ENCODE measurements at places on chromosomes 3 and 15.

- no peaks in the 10 kb centered on the region for H3K36me3 ChIP-seq
- no peak overlapping the region for H3K4me3 ChIP-seq
- no peak overlapping the region for H3K27ac ChIP-seq
- H3K27me3 ChIP-seq, result no peaks in the 10 kb centered on the region
- no peaks in the 10 kb centered on the region for H3K4me1 ChIP-seq
These were observed 194.5 kb downstream of the MEX3B start for GRCh38 chr15:81851325-81851724.

DNA sequence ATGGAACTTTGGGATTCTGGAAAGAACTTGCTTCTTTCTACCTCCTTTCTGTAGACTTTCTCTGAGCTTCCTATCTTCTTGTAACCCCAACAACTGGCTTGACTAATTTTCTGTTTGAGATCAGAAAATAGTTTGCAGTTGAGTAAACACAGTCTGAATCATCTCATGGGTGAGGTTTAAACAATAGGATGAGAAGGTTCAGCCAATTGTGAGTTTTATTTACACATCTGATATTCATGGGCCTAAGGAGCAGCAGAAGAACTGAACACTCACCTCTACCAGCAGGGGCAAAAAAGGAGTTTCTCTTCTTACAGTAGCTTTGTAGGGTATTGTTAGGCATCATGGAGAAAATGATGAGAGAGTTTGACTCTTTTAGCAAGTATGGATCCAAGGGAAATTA is 54.2 kb downstream of the DTWD1 start:
- DNase-seq, result no peak
- H3K27ac ChIP-seq, result no peak overlapping the region
- no peak overlapping the region for H3K4me3 ChIP-seq
- no peaks in the 10 kb centered on the region for H3K36me3 ChIP-seq
- H3K4me1 ChIP-seq, result no peaks in the 10 kb centered on the region

- H3K27ac ChIP-seq, result no peak overlapping the region
- H3K36me3 ChIP-seq, result no peaks in the 10 kb centered on the region
- no peaks in the 10 kb centered on the region for H3K27me3 ChIP-seq
These were observed 51.8 kb downstream of the IQSEC1 start for GRCh38 chr3:13021141-13022114.

DNA sequence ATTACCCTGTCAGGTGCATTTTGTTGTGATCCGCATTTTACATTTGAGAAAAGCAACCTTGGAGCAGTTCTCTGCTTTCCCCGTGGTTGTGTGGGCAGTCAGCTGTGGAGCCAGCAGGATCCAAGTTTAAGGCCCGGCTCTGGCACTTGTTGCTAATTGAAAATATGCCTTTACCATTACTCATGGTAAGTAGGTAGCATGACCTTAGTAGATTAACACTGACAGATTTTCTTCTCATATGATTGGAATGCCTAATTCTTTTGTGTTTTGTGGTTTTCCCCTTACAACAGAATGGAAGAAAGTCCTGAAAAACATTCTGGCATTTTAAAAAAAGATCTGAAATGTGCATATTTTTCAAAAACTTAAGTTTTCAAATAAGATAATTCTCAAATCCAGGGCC is 246.5 kb upstream of the LRRN1 start:
- no peaks in the 10 kb centered on the region for H3K4me1 ChIP-seq
- H3K4me3 ChIP-seq, result no peak overlapping the region
- H3K36me3 ChIP-seq, result no peaks in the 10 kb centered on the region
- no peak for DNase-seq

GRCh38 chr3:110311541-110311940 is 760.1 kb upstream of the NECTIN3 start:
- no peaks in the 10 kb centered on the region for H3K36me3 ChIP-seq
- H3K4me1 ChIP-seq, result peaks cover 2% of the 10 kb centered on the region
- no peak for DNase-seq
- no peak overlapping the region for H3K4me3 ChIP-seq
- no peak overlapping the region for H3K27ac ChIP-seq
- H3K27me3 ChIP-seq, result no peaks in the 10 kb centered on the region

GRCh38 chr3:129599607-129600006 is 6.9 kb downstream of the PLXND1 start:
- H3K27ac ChIP-seq, result no peak overlapping the region
- no peaks in the 10 kb centered on the region for H3K36me3 ChIP-seq
- DNase-seq, result no peak
- H3K27me3 ChIP-seq, result peaks cover 35% of the 10 kb centered on the region
- H3K4me3 ChIP-seq, result no peak overlapping the region
- peaks cover 47% of the 10 kb centered on the region for H3K4me1 ChIP-seq

DNA sequence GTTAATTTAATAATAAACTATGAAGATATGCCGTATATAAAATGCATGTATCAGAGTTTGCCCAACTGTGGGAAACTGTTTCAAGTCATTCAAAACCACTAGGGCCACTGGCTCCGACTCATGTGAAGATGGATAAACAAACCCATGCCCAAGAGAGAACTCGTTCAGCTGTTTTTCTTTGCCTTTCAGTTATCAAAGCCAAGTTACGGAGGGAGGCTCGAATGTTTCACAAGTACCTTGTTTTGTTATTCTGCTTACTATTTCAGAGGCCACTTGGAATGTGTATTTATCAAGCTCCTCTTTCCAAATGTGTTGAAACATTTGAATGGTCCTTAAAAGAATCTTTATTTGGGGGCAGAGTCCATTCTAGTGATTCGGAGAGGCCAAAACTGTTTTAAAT is 82.1 kb downstream of the DUT start:
- no peak overlapping the region for H3K4me3 ChIP-seq
- no peak overlapping the region for H3K27ac ChIP-seq
- H3K27me3 ChIP-seq, result no peaks in the 10 kb centered on the region
- no peaks in the 10 kb centered on the region for H3K36me3 ChIP-seq
- no peaks in the 10 kb centered on the region for H3K4me1 ChIP-seq

DNA sequence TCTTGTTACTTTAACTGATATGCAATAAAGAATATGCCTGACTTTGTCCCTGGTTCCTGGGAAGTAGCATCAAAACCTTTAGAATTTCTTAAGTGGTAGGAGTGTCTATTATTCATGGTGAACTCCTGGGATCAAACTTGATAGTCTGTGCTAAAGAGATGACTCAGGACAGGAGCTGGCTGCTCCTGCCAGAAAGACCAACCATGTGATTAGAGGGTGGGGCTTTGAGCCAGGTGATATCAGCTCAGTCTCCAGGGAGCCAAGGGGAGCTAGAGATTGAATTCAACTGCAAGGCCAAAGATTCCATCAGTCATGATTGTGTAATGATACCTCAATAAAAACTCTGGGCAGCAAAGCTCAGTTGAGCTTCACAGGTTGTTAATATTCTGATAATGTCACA is 20.6 kb upstream of the TMC3 start:
- DNase-seq, result no peak
- H3K27ac ChIP-seq, result no peak overlapping the region
- no peaks in the 10 kb centered on the region for H3K36me3 ChIP-seq
- H3K4me3 ChIP-seq, result no peak overlapping the region

DNA sequence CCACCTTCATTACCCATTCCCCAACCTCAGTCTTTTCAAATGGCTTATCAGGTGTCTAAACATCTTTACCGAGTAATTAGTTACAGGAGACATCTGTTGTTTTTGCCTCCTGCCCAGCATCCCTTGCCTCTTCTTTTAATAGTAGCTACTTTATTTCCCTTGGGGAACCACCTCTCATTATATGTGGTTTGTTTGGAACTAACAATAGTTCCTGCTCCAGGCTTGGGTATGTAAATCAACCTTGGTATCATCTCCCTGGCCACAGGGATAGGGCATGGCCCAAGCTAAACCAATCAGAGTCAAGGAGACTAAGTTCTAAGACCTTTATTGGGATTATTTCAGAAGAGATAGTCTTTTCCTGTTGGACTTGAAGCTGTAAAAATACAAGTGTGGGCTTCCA is 76.6 kb downstream of the ETV5 start:
- H3K27me3 ChIP-seq, result no peaks in the 10 kb centered on the region
- H3K4me3 ChIP-seq, result no peak overlapping the region
- H3K4me1 ChIP-seq, result no peaks in the 10 kb centered on the region
- DNase-seq, result no peak
- no peak overlapping the region for H3K27ac ChIP-seq

GRCh38 chr15:63349156-63349555 is 32.5 kb downstream of the CA12 start:
- H3K4me3 ChIP-seq, result no peak overlapping the region
- H3K4me1 ChIP-seq, result no peaks in the 10 kb centered on the region
- no peak overlapping the region for H3K27ac ChIP-seq
- H3K27me3 ChIP-seq, result peaks cover 13% of the 10 kb centered on the region
- DNase-seq, result no peak

GRCh38 chr15:40454904-40455391 is 14.2 kb downstream of the BAHD1 start:
- no peak for DNase-seq
- H3K36me3 ChIP-seq, result peaks cover 16% of the 10 kb centered on the region
- peak overlapping the region; percentile 63 for H3K27ac ChIP-seq
- peaks cover 31% of the 10 kb centered on the region for H3K4me1 ChIP-seq
